Foreskin keratinocyte (primary cell): ENCODE measurements at places on chromosomes 7 and 10. TPM values are rescaled to one million over a fixed set of nuclear protein-coding genes. Genes with fewer than 3 reads are reported as not detected.
A peak's percentile ranks its signal among the peaks of the same experiment; 100 is the strongest.

Gene CPA2
- 0.48 and 0.60 TPM in 2 replicates for polyA plus RNA-seq

- no peak for DNase-seq
Measured at GRCh38 chr7:50462361-50462760, 12.2 kb upstream of the FIGNL1 start.

DNA sequence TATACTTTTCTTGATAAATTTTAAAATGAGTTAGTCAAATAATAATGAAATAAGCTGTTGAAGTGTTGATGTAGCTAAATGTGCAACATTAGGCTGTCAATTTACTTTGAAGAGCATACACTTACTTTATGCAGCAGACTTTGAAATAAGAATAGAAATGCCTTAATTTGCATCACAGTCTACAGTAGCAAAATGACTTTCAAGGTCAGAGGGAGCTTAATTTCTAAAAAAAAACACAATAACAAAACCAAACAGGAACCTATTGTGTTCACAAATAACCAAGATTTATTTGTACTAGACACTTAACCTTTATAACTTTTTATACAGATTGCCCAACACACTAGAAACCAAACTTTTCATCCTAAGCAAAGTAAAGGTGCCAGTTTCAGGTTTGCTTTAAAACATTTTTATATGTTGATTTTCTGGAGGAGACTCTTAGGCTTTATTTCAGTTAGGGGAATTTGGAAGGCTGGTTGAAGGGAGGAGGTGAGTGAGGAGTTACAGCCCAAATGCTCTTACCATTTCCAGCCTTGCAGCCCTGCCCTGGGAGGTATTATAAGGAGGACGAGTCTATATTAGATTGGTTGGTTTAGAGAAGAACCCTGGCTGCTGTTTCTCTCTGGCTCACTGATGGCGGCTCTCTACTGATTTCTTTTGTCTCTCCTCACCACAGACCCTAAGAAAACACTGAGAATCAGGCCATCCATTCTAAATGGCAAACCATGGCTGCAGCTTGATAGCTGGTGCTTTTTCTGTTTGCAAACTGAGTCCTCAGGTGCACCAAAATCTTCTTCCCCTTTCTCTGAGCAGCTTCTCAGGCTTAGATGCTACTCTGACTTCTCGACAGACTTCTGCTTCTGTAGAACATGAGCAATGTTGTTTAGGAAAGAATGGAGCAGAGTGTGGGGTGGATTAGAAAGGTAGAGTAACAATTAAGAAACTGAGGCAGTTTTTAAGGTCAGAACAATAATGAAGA, 55.2 kb upstream of the RPA3 start:
- DNase-seq: no peak

DNA sequence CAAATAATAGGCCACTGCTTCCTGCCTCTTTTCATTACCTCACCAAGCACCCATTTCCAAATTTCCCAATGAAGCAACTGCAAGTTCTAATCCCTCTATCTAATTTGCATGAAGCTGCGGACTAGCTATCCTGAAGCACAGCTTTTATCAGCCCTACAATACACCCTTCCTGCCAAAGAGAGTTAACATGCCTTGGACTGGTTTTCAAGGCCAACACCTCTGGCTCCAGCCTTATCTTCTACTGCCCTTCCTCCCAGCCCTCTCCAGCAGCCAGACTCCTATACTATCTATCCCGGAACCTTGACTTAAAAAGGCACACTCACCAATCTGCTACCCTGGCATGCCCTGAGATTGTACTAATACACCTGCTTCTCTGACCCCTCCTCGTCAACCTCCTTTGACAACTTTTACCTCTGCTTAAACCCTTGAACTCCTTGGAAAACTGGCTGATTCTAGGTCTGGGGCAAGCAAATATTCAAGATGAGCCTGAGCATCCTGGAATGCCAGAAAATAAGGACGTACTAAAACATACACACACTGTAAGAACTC, 73.4 kb downstream of the SGMS1 start:
- DNase-seq: no peak

- DNase-seq: no peak
Measured at GRCh38 chr7:36048902-36049240, 104.2 kb upstream of the EEPD1 start.

- DNase-seq: peak; percentile 91
Measured at GRCh38 chr10:28559618-28560017, 26.7 kb downstream of the WAC start.
